Stimulated activated CD8-positive, alpha-beta memory T cell treated with anti-CD3 and anti-CD28 coated beads, Interleukin-12 subunit alpha, Interleukin-12 subunit beta, amount 100 ng/mL, for 1 hour (primary cell): ENCODE measurements at places on chromosomes 2 and 18.

GRCh38 chr2:79670198-79670597, 157.3 kb downstream of the CTNNA2 start:
- DNase-seq = no peak

- DNase-seq = no peak
Observed at GRCh38 chr2:128404709-128405466, 86.2 kb upstream of the HS6ST1 start.

- no peak for DNase-seq
Observed at GRCh38 chr2:24209389-24210105, 34.7 kb downstream of the FAM228A start.

GRCh38 chr2:36452260-36452659, 96.7 kb downstream of the CRIM1 start:
- DNase-seq = no peak

- DNase-seq = no peak
Observed at GRCh38 chr2:222756362-222756831, 84.9 kb downstream of the MOGAT1 start.

DNA sequence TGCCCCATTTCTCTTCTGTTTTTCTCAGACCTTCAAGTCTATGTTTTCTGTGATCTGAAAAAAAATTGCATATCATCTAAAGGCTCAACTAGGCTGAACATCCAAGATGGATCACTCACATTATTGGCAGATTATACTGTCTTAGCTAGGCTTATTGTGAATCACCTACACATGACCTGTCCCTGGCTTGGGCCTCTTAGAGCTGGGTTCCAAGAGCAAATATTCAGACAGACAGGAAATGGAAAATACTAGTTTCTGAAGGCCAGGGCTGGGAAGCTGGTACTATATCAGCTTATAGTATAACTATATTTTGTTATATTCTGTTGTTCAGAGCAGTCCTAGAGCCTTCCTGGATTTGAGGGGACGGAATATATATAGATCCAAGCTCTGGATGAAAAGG, 90.3 kb downstream of the PIK3C3 start:
- no peak for DNase-seq

DNA sequence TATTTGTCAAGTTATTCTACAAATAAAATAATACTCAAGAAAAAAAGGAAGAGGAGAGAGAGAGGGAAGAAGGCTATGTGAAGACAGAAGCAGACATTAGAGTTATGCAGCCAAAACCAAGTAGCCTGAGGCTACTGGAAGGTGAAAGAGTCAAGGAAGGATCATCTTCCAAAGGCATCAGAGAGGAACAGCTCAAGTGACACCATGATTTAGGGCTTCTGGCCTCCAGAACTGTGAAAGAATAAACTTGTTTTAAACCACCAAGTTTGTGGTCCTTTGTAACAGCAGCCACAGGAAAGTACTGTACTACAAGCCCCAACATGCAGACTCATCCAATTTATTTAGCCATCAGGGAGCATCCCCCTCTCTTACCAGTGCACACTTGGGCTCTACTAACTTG, 788.5 kb upstream of the LRRTM1 start:
- DNase-seq = no peak

- DNase-seq = no peak
Observed at GRCh38 chr2:206275312-206276055, 1.0 kb downstream of the ZDBF2 start.

GRCh38 chr18:44599412-44599811, 81.3 kb upstream of the SETBP1 start:
- DNase-seq = no peak

- DNase-seq = no peak
Observed at GRCh38 chr2:240952496-240953246, 45.7 kb upstream of the SNED1 start.

DNA sequence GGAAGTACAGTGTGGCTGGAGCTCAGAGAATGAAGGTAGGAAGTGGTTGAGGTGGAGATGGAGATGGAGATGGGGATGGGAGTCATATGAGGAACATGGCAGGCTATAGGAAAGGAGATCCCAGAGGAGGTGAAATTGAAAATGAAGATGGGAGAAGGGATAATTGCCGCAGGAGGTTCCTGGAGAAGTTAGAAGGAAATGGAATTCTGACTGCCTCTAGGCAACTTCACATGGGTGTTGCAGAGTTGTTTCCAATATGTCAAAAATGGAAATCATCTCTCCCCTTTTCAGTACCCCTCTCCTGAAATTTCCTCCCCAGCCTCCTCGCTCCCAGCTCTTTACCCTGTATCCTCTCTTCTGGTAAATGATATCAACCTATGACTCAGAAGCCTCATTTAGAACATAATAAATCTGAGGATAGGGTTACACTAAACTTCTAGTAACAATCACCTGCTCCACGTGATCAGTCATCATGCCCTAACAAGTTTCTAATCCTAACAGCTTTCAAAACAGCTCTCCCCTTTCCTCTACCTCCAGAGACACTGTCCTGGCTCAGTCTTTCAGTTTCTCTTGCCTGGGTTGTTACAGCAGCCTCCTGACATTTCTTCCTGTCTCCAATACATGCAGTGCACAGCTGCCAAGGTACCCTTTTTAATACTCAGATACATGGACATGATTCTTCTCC, 201.9 kb upstream of the RBMS1 start:
- no peak for DNase-seq

- peak; percentile 49 for DNase-seq
Observed at GRCh38 chr2:39119732-39120520, 925 bp downstream of the SOS1 start.

DNA sequence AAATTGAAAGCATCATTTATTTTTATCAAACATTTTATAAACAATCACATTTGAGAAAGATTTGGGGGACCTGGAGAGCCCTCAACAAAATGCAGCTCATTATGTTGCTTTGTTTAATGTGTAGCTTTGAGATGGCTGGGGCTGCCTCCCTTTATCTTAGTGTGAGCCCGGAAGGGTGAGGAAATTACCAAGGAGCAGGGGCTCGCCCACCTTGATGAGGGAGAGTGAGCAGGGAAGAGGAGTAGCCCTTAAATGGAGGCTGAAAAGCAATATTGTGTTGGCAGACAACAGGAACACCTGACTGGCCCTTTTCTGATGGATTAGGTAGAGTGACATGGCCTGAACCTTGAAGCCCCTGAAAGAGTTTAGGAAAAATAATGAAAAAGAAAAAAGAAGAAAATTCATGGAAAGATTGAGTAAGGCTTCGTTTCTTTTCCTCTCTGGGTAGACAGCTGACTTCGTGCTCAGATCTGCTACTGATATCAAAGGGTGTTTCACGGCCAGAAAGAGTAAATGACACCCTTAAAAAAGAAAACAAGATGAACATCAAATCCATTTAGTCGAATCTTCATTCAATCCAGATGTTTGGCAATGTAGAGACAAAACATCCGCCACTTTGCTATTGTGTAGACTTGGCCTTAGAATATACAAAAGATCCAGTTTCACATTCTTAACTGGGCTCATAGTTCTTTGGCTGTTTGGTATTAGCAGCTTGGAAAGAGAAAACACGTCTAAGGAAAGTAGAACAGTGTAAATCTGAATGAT, 206.5 kb upstream of the TCF4 start:
- DNase-seq = no peak

DNA sequence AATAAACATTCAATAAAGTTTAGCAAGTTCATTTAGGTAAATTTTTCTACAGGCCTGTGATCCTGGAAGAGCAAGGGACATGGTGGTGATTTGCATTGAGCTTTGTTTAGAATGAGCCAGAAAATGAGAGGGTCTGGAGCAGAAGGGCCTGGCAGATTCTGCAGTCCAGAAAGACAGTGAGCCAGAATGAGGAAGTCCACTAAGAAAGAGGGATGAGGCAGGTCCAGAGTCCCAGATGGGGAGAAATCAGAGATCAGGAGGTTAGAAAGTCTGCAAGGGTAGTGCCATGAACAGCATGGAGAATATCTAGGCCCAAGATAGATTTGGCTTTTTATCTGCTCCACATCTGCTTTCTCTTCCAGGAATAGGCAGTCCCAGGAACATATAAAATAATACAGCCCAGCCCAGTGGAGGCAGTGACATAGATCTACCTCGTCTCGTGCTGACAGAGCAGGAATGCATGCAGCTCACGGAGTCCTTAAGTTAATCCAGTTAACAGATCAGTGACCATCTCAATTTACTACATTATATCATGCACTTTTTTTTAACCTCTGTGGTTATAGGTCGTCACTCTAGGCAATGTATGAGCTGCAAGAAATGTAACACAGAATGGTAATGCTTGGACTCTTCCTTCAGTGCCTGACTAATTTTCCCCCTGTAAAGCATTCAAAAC, 429.0 kb downstream of the SUCLG1 start:
- DNase-seq = no peak

GRCh38 chr2:5473635-5474034, 218.5 kb upstream of the SOX11 start:
- no peak for DNase-seq

DNA sequence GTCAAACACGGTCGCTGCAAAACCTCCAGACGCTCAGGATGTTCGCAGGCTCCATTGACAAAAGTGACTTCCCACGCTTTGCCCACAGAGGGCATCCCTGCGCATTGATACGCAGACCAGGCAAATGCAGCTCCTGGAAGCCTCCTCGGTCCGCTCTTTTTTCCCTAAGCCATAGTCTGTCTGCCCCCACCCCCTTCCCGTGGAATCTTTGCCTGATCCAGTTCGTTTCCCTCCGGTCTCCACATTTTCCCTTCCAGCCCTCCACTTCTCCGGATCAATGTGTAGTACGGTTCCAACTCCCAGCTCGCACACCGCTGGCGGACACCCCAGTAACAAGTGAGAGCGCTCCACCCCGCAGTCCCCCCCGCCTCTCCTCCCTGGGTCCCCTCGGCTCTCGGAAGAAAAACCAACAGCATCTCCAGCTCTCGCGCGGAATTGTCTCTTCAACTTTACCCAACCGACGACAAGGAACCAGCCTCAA, at the start of gene DCC:
Gene DCC, plus strand, starts transcription at position 307 of the 481 bp plus-strand sequence. CDS start 591 bp downstream, outside the sequence.
- DNase-seq = no peak

DNA sequence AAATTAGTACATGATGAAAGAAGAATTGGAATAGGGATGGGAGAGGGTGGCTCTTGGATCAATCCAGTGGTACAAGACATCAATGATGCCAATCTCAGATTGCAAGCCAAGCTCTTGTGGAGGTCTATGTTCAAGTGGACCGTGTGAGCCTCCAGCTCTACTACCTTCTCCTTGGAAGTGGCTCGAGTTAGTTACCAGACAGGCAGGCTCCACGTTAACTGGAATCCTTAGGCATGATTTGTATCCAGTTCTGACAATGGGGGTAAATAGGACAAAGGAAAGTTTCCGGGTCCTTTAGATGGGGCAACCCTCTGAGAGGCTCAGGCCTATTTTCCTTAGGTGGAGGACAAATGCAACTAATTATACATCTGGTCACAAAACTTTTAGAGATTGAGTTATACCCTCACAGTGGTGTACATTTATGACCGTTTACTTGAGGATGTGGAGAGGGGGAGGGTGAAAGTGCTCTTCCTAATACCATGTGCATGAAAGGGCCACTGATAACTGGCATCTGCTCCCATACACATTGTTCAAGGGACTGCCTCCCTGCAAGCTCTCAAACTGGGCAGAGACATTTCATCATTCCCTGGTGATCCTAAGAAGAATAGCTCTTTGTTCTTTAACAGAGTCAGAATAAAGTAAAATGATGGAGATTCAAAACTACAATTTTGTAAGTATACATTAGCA, 180.2 kb downstream of the SOCS6 start:
- no peak for DNase-seq

DNA sequence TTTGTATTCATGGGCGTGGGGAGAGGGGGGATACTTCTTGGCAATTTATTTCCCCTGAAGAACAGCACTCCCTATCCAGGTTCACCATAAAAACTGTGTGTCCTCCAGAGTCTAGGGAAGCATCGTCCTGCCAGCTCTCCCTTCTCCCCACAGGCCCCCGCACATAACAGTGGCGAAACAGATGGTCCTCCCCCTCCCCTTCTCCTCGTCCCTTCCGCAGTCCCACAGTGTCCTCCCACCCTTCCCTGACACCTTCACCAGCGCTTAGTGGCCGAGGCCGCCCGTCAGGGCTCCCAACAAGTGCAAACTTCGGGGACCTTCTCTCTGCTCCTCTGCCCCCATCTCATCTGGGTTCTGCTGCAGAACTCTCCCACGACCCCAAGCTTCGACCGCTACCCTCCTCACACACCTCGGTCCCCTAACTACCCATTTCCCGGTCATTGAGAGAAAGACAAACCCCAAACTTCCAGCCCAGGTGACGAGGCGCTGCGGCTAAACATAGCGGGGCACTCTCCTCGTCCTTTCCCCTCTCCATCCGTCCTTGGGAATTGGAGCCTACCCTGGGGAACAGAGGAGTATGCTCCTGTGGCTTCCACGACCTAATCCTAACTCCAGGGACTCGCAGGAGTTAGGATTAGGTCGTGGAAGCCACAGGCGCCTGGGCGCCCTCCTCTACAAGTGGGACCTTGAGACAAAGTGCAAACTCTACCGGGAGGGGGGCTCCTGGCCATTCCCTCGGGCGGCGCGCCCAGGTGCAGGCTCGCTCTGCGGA, 971 bp downstream of the ZNF385B start:
- DNase-seq = no peak

DNA sequence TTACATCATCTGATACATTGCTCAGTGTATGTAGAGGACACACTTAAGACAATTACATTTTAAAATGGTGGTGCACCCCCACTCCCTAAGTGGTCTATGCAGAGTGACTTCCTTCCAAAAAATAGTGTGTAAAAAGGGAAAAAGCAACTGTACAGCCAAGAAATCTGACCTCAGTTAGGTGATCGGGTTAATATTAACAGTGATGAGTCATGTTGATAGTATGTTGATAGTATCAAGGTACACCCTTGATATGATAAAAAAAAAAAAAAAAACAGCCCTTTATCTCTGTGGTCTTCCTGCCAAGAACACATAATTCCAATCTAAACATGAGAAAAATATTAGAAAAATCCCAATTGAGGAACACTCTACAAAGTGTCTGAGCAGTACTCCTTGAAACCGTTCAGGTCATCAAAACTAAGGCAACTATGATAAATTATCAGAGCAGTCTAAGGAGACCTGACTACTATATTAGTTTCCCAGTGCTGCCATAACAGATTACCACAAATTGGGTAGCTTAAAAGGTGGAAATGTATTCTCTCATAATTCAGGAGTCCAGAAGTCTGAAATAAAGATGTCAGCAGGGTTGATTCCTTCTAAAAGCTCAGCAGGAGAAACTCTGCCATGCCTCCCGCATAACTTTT, 171.9 kb downstream of the ARHGAP28 start:
- no peak for DNase-seq

DNA sequence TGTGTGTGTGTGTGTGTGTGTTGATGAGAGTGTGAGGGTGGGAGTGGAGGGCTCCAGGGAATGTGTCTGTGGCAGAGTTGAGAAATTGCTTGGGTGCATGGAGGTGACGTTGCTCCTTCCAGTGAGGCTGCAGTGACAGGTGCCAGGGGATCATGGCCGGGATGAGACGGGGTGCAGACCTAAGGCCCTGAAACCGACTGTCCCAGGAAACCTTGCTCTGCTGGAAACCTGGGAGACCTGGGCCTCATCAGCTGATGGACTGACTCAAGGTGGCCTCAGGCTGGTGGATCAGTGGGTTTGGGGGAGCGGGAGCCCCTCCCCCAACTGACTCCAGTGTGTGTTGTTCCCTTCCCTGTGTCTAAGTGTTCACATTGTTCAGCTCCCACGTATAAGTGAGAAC, 56.6 kb downstream of the INHBB start:
- no peak for DNase-seq
